Esophagus squamous epithelium (tissue), 5 donors: ENCODE measurements at places on chromosomes 7 and 10.

GRCh38 chr7:139572071-139572470 is 48.6 kb downstream of the CLEC2L start:
- no peak for DNase-seq

DNA sequence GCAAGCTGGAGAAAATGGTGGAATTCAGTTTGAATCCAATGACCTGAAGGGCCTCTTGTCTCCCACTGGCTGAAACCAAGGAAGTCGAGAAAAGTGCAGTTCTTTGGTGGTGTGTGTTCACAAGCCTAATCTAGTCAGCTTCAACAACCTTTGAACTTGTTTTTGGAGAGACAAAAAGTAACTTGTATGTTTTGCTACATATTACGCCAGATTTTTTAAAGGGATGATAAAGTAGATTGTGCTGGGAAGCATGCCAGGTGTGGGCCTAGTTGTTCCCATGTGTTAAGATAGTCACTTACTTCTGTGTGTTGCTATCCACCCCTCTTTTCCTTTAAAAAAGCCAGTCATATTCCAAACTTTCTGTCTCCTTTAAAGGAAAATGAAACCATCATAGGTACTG is 79.7 kb upstream of the FAM3C start:
- DNase-seq = no peak

DNA sequence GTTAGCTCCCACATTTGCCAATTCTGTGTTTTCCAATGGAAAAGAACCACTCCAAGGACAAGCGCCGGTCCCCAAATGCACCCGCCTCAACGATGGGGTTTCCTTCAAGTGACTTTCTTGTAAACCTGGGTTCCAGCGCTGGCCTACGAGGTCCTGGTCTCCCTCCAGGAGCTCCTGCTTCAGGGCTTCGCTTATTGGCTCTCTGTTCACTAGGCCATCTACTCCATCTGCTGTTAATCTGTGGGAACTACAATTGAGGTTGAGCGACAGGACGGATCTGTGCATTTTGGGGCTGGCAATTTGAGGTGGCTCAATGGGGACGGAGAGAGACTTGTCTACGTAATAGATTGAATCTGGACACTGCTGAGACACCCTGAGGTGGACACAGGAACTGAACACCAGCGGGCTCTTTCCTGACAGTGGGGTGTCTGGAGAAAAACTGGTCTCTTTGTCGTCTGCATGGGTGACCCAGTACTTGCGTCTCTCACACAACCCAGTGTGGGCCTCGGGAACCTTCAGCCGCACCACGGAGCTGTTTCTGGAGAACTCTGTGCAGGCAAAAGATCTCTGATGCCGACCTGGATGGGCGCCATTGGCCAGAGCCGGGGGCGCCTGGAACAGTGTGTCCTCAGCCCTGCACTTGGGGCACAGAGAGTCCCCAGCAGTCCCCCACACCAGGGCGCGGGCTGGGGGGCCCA is 115.9 kb upstream of the ADAM12 start:
- no peak for DNase-seq

- DNase-seq = no peak
Measured at GRCh38 chr7:119703895-119704294, 569.1 kb upstream of the KCND2 start.

DNA sequence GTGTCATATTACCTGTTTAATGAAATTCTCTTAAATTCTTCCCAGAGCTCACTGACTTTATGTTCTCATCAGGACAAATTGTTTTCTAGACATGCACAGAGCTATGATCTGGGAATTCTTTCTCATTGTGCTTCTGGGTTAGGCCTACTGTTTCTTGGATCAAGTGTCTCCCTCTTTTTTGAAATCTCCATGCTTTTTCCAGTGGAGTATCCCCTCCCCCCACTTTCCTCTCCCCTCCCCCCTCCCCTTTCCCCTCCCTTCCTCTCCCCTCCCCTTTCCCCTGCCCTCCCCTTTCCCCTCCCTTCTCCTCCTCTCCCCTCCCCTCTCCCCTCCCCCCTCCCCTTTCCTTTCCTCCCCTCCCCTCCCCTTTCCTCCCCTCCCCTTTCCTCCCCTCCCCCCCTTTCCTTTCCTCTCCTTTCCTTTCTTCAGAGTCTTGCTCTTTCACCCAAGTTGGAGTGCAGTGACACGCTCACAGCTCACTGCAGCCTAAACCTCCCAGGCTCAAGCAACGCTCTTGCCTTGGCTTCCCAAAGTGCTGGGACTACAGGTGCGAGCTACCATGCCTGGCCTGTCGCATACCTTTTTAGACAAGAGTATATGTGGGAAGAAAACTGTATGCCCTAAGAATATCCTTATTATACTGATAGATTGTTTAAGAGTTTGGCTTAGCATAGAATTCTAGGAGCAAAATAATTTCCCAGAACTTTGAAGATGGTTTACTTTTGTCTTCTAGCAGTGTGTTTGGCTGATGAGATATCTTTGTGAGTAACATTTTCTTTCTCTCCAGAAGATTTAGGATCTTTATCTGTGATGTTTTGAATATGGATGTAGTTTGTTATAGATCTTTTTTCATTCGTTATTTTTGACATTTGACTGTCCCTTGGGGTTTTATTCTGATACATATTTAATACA is 2.5 kb downstream of the DYNC2I1 start:
- DNase-seq = no peak

DNA sequence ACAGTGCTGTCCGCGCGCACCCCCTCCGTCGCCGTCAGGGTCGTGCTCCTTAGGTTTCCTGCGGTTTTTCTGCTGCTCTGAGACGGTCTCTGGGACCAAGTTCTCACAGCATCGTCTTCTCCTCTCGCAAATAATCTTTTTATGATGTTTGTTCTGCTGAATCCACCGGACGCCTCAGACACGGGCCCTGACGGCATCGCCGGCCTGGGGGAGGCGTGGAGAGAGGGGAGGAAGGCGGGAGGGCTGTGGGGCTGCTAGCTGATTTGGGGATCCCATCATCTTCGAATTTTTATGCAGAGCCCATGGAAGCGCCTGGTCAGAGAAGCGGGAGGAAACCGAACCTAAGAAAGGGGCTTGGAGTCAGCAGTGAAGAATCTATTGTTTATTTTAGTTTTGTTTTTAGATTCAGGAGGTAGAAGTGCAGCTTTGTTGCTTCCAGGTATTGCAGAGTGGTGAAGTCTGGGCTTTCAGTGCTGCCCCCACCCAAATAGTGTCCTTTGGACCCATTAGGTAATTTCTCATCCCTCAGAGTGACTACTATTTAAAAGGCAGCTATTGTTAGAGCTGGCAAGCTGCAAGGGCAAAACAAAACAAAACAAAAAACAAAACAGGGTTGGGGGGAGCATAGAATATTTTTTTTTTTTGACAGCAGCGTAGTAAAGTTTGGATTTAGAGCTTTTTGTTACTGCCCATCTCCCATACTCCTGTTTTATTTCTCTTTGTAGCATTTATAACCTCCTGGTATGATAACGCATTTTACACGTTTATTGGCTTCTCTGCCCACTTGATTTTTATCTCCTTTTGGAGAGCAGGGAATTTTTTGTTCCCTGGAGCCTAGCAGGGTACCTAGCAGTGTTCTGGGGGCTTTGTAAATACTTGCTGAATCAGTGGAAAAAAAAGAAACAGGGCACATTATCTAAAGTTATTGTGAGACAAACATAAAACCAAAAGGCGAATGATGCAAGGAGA is 92.6 kb downstream of the SPAG6 start:
- DNase-seq = no peak

- no peak for DNase-seq
Measured at GRCh38 chr10:102931643-102932042, 13.5 kb downstream of the CNNM2 start.

- no peak for DNase-seq
Measured at GRCh38 chr10:69409968-69410367, 6.8 kb downstream of the TACR2 start.

GRCh38 chr10:42962110-42962901 is 114.6 kb upstream of the RET start:
- DNase-seq = no peak

GRCh38 chr7:155164316-155164715 is 94.2 kb downstream of the HTR5A start:
- no peak for DNase-seq

DNA sequence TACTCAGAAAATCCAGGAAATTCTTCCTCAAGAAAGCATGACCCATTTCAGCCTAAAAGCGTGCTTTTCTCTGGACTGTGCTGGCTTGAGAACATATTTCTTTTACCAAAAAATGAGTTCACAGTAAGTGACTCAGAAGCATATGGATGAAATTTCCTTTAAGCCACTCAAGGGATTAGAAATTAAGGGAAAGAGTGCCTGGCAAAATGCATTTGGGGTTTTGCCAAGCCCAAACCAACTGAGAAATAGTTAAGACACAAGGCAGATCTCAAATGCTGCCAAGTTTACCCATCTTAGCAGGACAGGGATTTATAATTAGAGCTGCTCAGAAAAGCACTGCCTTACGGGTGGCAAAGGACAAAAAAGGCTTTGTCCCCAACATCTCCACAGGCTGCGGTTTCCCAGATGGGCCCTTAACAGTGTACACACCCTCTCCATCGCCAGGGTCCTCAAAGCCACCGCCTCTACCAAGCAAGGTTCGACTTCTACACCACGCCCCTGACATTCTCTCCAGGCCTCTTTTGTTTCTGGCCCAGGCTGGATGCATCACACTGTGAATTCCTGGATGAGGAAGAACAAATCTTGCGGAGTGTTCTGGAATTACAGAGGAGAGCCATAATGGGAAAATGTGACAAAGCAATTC is 30.1 kb upstream of the CDHR3 start:
- no peak for DNase-seq

GRCh38 chr7:40542982-40543741 is 408.4 kb downstream of the SUGCT start:
- no peak for DNase-seq

DNA sequence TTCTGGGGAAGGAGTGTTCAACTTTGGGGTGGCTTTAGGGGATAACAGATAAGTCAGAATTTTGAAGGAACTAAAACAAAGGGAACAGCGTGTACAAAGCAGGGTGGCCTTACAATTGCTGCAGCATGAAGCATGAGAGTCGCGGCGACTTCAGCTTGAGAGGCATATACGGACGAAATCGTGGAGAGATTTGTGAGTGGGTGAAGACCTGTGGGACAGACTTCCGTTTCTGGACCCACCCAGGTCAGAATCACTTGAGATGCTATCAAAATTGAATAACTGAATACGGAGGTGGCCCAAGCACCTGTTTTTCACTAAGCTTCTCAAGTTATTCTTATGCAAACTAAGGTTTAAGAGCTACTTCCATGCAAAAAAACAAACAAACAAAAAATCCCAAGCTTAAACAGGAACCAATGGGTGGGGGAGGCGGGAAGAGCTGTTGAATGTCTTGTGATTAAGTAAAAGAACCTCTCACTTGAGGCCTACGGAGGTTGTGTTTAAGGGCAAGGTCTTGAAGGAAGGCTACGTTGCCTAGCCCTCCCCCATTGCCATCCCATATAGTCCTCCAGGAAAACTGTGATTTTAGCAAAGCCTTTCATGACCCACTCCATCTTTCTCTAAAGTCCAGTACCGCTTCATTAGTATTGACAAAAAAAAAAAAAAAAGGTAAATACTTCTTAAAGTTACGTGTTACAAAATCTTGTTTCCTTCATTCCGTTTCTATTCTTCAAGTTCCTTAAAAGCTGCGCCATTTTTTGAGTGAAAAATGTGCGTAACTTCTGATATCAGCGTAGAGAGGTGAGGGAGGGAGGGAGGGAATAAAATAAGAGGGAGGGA is 1.3 kb upstream of the TRIM24 start:
- DNase-seq = no peak

- DNase-seq = no peak
Measured at GRCh38 chr10:24545585-24545984, 178.1 kb downstream of the ARHGAP21 start.

DNA sequence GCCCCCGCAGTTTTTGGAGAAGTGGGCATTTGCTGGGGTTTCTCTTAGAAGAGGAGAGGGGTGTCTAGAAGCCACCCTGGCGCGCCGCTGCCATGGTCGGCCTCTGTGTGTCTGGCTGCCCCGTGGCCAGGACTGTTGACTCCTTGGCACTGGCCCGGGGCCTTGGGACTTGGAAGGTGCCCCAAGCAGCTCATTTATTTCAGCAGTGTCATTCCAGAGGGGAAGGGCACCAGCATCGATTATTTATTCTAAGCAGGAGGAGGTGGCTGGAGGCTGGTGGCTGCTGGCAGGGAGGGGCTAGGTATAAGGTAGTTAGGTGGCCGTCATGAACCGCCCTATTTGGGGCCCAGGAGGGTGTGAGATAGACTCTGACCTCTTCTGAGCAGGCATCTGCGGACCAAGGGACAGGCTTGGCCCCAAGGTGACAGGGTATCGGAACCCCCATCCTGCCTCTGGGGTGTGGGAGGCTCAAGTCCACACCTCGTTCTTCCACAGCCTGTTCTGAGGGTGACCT is 1.6 kb downstream of the GTF2IRD1 start:
- DNase-seq = no peak

- DNase-seq = no peak
Measured at GRCh38 chr7:144255471-144255897, 9.1 kb downstream of the OR2A7 start.

DNA sequence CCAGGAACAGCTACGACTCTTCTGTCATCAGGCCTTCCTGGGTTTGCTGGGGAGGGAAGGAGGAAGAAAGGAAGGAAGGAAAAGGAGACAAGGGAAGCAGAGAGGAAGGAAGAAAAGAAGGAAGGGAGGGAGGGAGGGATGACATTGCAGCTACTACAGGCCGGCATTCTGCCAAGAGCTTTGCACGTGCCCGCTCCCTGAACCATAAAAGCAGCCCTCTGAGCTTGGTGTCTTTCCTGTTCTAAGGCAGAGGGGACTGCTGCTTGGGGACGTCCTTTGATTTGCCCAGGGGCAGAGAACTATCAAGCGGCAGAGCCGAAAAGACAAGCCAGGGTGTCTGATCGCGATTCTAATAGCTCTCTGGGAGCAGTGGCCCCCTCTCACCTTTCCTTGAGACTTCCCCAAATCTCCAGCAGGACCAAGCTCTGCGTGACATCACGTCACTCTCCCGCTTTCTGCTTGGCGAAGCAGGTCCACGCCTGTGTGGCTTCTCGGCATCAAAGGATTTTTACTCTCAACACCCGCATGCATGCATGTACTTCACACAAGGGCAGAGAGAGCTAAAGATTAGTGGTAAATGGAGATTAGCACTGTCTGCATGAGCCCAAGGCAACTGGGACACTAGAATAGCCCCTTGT is 167.8 kb upstream of the AUTS2 start:
- DNase-seq = no peak

GRCh38 chr7:76048668-76048988 is 722 bp downstream of the MDH2 start:
- no peak for DNase-seq

GRCh38 chr10:31754803-31755624 is 173.6 kb downstream of the ARHGAP12 start:
- no peak for DNase-seq

DNA sequence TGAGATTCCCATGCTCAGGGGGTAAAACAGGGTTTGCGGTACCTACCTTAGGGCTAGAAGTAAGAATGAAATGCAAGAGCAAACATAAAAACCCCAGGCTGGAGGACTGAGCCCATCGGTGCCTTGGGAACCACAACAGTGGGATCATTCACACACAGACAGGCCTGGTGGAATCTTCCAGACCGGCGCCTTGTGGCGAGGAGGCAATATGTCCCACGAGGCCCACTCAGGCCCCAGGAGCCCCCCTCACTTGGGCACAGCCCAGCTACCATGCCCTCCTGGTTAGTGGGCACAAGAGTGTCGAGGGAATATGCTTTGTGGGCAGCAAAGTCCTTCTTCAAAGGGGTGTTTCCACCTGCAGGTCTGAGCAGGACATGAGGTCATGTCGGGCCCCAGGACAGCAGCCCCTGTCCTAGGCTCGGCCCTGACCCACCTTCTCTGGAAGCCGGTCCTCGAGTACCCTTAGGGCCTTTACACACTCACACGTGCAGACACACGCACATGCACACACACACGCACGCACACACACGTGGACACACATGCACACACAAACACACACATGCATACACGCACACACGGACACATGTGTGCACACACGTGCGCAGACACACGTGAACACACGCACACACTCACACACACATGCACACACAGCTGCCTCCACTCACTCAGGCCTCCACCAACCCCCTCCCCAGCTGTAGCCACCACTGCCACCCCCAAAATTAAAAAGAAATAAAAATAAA is 51.5 kb upstream of the MYL10 start:
- no peak for DNase-seq
